CD8-positive, alpha-beta memory T cell (primary cell): ENCODE measurements at places on chromosomes 3 and 15.

DNA sequence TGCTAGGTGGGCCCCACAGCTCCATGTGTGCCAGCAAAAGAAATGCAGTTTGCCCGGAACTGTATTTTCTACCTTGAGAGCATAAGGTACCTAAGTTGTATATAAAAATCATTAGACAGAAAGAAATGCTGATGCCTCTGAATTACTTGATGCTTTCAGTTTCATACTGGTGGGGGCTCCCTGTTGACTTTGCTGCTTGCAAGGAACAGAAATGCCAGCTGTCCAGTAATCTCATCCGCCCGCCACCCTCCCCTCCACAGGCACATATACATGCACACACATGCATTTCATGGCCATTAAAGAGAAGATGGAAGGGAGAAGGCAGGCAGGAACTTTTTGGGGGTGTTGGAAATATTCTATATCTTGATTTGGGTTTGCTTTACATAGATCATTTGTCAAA is 38.4 kb downstream of the LIMD1 start:
- DNase-seq = no peak

DNA sequence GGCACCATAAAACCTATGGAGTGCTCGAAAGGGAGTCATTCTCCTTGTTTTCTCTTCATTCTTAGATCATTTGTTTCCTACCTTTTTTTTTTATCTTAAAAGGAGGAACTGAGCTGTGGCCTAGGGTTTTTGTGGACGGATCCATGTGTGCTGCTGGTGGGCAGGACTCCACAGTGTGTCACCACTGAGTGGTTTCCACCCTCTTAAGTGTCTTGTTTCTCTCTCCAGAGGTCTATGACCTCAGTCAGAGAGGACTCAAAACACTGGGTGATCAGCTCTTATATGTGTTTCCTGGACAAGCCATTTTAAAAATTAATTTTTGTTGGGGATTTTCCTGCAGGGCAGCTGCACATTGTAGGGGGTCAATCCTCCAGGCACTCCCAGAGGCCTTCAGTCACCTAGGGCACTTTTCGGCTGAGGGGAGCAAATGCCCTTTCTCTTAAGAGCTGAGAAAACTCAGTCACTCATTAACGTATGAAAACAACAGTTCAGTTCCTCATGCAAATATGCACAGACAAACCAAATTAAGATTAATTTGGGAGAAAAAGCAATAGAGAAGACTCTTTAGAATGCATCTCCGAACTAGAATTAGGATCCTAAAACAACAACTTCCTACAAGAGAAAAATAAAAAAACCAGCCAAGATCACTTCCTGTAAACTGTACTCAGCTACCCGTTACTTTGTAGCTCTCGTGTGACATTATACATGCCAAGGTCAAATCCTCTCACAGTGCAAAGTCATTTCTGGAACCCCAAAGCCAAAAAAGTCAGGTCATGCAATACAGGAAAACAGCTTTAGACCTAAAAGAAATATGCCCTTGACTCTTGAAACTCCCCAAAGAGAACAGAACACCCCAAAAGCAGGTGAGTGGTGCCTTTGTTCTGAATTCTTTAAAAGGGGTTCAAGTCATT is 27.6 kb upstream of the FAM3D start:
- DNase-seq = no peak

GRCh38 chr3:15361494-15362214 is 29.3 kb upstream of the SH3BP5 start:
- no peak for DNase-seq

DNA sequence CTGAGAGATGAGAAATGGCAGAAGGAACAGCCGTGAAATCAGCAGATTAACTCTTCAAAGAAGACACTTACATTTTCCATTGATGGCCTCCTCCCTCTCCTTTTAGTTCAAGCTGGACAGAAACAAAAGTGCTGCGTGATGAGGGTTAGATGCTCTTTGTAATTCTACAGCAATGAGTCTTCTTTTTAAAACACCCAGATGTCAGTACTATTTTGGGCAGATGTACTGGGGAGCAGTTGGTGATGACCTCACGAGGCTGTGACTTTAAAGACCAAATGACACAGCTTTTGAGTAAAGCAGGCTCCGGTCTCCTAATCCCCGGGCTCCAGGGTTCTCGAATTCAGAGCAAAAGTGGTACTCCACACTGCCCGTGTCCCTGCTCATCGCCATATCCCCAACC is 198.2 kb downstream of the SLCO3A1 start:
- DNase-seq = no peak

DNA sequence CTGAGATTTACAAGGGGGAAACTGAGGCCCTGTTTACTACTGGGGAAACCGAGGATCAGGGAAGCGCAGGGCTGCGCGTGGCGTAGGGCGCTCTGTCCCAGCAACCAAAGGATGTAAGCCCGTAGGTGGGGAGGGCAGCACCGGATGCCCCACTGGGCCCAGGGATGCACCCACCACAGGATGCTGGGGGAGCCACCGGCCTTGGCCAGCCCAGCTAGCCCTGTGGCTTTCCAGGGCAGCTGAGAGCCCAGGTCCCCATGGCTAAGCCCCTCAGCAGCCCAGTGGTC is 33.4 kb downstream of the RPN1 start:
- DNase-seq = no peak

GRCh38 chr3:51966016-51966415 is 1.2 kb downstream of the PCBP4 start:
- no peak for DNase-seq

- no peak for DNase-seq
These were observed 372.3 kb upstream of the IL12A start for GRCh38 chr3:159616234-159616825.

- DNase-seq = no peak
These were observed 107.3 kb downstream of the MINAR1 start for GRCh38 chr15:79539401-79539800.

DNA sequence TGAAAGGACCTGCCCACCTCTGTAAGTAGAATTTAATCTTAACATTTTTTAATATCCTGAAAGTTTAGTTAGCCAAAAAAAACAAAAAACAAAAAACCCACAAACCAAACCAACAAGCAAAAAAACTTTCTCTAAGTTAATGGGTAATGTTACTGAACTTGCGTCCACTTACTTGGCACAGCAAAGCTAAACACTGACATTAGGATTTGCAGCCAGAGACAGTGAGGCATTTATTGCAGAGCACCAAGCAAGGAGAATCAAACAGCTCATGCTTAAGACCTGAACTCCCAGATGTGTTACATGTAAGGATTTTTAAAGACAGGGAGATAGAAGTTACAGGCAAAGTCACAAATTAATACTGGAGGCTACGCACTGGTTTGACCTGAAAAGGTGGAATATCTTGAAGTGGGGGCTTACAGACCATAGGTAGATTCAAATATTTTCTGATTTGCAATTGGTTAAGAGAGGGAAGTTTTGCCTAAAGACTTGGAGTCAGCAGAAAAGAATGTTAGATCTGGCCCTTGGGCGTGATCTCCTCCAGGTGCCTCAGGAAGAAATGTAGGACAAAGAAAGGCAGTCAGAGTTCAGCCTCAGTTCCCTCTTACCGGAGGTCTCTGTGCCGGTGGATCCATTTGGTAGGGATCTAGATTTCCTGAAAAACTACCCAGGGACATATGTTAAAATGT is 205.0 kb downstream of the ADAMTSL3 start:
- no peak for DNase-seq

DNA sequence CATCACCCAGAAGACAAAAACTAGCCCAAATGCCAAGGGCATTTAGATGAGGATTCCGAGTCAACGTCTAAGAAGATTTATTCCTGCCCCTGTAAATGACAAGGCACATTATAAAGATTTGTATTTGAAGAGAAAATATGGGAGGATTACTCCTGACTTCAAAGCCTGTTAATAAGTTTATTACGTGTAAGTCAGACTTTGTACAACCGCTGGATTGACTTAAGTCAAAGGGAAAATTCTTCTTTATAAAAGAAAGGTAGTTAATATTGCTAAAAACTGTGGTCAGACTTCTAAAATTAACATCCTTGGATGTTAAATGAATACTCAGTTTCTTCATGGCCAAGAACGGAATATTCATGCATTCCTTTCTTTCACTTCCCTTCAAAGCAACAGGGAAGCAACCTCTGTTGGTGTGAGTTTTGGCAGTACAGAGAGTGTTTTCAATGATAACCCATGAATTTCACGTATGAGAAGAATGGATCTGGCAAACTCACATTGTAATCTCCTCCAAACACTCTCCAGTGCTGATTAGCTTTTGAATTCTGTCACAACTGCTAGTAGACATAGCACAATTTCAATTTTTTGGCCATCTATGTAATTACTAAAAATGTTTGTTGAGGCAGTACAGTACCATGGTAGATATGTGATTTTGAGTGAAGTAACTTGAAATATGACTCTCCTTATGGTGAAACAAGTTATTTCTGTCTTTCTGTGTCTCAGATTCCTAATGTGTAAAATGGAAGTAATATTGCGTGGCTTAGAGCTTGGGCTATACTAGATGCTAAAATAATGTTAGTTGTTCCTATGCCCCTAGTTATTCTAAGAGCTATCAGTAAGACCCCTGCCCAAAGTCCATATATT is 62.0 kb downstream of the PLD1 start:
- no peak for DNase-seq

GRCh38 chr3:137259701-137260100 is 301.9 kb downstream of the IL20RB start:
- DNase-seq = no peak

GRCh38 chr15:69145694-69146492 is 14.5 kb upstream of the GLCE start:
- no peak for DNase-seq

DNA sequence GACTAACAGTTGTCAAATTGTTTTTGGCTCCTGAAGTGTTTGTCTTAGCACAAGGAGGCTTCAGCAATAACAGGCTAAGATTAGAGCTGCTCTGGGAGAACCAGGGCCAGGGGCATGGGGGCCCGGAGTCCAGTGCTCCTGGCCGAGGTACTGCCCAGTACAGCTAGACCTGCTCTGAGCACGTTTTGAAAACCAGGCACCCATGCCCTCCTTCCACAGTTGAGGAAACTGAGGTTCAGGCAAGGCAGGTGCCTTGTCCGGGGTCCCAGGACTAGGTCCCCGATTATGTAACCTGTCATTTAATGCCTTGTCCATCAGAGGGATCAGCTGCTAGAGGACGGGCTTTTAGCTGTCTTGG is 19.2 kb downstream of the KBTBD13 start:
- DNase-seq = no peak

DNA sequence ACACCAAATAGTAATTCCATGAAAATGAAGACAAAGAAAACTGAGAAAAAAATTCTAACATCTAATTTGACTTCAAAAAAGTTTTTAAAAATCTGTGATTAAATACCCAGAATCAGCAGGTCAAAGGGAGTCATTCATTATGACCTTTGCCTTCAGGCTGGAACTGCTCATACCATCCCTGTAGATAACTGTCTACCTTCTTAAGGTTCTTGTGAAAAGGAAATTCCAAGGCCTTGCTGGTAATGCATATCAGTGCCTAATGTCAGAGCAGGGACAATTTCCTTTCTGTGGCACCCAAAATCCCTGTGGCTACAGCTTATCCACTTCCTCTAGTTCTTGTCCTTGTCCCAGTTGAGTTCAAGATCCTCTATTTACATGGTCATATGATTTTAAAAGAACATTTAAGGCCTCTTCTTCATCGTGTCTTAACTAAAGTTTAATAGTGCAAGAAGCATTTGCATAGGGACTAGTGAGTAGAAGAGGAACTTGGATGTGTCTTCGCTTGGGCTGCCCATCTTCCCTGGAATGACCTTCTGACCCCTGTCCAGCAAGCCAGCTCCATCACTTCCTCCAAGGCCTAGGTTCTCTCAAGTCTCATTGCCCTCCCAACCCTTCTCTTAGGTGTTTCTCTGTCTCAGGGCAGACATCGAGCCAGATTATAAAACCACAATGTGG is 8.7 kb upstream of the PLCL2 start:
- DNase-seq = no peak

GRCh38 chr15:100812802-100813201 is 66.8 kb upstream of the ALDH1A3 start:
- DNase-seq = no peak

DNA sequence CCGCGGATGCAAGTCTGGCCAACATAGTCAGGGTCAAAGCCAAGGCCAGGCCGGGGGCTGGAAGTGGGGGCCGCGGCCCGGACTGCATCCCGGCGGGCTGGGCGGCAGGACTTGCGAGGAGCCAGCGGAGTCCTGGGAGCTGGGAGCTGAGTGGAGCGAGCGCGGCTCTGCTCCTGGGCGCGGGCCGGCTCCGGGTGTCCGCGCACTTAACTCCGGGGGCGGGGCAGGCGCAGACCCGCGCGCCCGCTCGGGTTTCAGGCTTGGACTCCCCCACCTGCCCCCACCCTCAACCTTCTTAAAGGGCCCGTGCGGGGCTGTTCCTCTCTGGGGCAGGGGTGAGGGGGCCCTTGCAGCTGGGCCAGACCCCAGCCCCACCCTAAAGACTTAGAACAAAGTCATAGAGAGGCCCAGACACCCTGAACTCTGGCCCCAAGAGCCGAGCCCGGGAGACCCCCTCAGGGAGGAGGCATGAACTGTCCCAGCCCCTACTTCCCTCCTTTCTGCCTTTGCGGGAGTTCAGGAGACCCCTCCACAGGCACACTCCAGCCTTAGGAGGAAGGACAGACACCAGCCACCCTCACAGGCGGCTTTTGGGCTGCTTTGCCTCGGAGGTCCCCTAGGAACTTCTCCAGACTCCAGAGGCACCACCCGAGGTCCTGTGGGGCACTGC is at the start of gene CSPG4:
TSS of gene CSPG4 (minus strand) at position 181 of the 670 bp plus-strand sequence. CDS start at position 88, 93 bp downstream.
- no peak for DNase-seq

DNA sequence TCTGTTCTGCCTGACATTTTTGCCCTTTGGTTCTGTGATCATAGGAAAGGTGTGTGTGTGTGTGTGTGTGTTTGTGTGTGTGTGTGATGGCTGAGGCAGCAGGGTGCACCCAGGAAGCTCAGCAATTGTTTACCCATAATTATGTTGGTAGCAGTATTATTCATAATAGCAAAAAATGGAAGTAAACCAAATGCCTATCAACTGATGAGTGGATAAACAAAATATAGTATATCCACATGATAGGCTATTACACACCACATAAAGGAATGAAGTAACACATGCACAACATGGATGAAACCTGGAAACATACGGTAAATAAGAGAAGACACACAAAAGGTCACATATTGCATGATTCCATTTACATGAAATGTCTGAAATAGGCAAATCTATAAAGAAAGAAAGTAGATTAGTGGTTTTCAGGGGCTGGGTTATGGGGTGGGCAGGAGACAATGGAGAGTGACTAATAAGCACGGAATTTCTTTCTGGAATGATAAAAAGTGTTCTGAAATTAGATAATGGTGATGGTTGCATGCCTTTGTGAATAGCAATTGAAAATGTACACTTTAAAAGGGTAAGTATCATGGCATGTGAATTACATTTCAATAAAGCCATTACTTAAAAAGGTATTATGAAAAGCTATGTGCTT is 167.2 kb downstream of the POLR2M start:
- DNase-seq = no peak

DNA sequence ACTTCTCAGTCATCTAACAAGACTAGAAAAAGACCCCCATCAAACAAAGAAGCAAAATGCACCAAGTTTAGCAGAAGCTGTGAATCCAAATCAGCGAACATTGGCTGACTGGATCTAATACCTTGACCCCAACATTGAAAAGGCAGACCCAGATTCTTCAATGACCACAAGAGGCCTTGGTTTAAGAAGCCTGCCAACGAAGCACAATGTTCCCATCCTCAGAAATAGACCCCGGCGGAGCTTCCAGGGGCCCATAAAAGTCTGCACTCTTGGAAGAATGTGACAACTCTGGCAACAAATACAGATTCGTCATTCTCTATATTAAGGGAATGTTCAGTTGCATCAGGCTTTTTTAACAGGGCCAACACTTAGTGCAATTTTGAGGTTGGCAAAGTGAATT is 112.8 kb upstream of the BCL6 start:
- no peak for DNase-seq
